RPMI8226 (cell line): ENCODE measurements at places on chromosomes 13 and 19.

GRCh38 chr19:412356-413355 lies 3.7 kb upstream of the C2CD4C start:
- no peak for DNase-seq

DNA sequence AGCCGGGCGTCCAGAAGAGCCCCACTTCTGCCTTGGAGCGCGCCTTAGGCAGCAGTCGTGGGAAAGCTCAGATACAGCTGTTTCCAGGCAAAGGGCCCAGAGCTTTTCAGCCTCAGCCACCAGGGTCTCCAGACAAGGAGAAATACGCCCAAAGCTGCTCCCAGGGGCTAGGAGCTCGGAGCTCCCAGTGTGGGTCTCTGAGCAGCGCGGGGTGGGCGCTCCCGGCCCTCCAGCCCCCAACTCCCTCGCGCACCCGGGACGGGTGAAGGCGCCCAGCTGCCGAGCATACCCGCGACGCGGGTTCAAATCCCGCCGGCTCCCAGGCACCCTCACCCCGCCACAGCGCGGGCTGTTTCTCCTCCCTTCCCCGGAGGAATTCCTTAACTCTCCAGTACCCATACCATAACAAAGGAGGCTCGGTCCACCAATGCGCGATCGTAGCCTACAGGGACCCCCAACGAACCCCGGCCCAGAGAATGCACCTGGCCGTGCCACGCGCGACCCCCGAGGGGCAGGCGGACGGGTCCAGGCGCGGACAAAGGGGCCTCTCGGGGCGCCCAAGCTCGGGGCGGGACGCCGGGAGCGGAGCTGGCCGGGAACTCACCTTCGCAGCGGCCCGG lies 507 bp downstream of the COL4A1 start:
- no peak for DNase-seq

DNA sequence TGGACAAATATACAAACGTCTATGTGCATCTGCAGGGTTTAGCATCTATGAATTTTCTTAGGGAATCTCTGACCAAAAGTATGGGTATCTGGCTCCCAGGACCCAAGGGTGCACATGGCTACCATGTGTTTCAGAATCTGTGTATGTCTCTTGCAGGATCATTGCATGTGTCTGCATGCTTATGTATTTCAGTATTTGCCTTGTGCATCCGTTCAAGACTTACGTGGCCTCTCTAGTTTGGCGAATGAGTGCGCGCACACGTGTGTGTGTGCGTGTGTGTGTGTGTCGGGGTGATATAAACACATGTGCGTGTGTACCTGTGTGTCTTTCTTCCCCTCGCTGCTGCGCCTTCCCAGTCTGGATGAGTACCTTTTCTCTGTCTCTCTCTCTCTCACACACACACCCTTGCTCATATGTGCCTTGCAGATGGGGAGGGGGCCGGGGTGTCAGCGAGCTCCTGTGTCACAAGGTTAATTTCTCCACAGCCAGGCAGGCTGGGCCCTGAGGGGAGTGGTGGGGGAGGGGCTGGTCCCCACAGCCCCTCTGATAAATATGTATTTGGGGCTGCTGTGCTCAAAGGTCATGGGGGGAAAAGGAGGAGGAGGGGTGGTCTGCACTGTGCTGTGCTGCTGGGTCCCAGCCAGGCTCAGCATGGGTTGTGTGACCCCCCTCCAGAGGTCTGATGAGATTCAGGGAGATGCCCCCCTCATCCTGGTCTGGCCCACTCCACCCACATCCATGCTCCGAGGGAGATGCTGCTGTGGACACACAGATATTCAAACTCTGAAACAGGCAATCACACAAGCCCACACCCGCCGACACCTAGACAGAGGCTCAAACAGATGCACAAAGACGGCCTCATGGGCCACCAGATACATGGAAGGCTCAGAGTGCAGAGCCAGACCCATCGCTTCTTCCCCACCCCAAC lies 37.5 kb upstream of the POU2F2 start:
- DNase-seq: no peak

GRCh38 chr13:46982856-46983582 lies 86.2 kb upstream of the HTR2A start:
- DNase-seq: peak; percentile 12

GRCh38 chr13:77946522-77946921 lies 27.9 kb upstream of the EDNRB start:
- DNase-seq: no peak

DNA sequence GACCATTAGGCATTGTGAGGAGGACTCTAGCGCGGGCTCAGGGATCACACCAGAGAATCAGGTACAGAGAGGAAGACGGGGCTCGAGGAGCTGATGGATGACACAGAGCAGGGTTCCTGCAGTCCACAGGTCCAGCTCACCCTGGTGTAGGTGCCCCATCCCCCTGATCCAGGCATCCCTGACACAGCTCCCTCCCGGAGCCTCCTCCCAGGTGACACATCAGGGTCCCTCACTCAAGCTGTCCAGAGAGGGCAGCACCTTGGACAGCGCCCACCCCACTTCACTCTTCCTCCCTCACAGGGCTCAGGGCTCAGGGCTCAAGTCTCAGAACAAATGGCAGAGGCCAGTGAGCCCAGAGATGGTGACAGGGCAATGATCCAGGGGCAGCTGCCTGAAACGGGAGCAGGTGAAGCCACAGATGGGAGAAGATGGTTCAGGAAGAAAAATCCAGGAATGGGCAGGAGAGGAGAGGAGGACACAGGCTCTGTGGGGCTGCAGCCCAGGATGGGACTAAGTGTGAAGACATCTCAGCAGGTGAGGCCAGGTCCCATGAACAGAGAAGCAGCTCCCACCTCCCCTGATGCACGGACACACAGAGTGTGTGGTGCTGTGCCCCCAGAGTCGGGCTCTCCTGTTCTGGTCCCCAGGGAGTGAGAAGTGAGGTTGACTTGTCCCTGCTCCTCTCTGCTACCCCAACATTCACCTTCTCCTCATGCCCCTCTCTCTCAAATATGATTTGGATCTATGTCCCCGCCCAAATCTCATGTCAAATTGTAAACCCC lies 2.8 kb upstream of the CEACAM5 start:
- DNase-seq: peak; percentile 39

GRCh38 chr13:46361276-46361934 lies 25.6 kb downstream of the RUBCNL start:
- no peak for DNase-seq

GRCh38 chr13:65943708-65944107 lies 1286.4 kb downstream of the PCDH9 start:
- DNase-seq: no peak

DNA sequence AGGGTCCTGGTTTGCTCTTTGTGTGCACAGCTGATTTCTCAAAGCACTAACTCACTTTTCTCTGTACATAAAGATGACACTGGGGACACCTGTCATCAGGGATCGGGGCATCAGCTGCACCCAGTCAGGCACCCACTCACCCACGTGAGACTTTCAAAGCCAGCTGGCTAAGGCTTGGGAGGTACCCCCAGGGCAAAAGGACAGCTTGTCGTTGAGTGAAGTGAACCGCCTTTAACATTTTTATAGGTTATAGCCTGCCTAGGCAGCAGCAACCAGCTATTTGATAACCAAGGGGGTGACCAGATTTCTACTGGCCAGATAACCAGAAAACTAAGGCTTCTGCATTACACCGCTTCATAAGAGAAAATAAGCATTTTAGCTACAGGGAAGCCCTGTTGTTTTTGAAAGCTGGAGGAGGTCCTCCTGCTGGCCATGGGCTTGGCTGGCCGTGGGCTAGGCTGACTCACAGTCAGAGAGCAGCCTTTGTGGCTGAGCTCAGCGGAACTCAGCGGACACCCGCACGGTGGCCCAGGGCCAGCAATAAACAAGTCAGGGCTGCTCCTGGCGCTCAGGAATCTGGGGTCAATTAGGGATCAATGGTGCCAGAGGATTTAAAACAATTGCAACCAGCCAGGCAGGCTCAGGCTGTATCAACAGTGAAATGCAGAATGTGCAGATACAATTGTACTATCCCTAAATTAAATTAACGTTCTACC lies 57.1 kb downstream of the ALOX5AP start:
- peak; percentile 15 for DNase-seq

GRCh38 chr19:17209126-17210036 lies 5.8 kb upstream of the USE1 start:
- no peak for DNase-seq

DNA sequence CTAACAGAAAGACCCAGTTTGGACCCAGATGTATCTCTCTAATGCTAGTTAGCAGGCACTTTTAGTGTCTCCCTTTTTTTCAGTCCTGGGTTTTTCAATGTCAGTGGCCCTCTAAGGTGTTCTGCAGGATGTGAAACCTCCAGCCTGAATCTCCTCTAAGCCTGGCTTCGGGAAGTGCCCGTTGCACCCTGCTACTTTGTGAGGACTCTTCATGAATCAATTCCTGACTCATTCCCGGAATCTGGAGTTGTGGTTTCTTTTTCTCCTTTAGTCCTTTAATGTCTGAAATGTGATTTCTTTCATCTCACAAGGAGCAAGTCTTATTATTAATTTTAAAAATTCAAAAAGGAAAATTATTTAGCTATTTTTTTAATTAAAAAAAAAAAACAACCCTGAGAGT lies 116.0 kb downstream of the ZNF536 start:
- no peak for DNase-seq

DNA sequence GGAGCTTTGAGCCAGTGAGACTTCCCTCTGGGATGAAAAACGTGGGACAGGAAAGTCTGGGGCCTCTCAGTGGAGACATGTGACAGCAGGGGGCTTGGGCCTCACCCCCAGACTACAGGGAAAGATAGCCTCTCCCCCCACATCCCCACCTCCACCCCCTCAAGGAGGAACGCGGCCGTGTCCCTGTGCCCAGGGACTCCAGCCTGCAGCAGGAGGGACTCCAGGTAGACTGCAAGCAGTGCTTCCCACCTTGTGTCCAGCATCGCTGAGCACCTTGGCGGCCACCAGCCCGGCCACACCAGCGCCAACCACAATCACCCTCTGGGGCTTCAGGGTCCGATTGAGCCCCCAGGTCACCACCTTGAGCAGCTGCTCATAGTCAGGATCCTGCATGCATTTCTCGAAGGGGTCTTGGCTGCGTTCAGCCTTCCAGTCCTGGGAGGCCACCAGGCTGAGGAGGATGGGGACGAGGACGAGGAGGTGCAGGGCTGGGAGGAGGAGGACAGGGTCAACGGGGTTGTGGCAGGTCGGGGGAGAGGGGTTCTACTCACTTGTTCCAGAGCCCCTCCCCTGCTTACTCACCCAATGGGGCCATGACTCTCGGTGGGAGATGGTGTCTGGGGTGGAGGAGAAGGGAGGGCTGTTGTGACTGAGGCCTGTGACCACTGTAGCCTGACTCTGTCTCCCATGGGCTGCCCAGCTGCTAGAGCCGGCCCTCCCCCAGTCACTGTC lies 955 bp downstream of the IL4I1 start:
- DNase-seq: no peak

GRCh38 chr19:18414504-18415177 lies 4.6 kb upstream of the SSBP4 start:
- DNase-seq: peak; percentile 76

GRCh38 chr19:13334801-13335481 lies 171.3 kb downstream of the CACNA1A start:
- DNase-seq: no peak

GRCh38 chr13:99390601-99391000 lies 83.4 kb upstream of the GPR183 start:
- no peak for DNase-seq

DNA sequence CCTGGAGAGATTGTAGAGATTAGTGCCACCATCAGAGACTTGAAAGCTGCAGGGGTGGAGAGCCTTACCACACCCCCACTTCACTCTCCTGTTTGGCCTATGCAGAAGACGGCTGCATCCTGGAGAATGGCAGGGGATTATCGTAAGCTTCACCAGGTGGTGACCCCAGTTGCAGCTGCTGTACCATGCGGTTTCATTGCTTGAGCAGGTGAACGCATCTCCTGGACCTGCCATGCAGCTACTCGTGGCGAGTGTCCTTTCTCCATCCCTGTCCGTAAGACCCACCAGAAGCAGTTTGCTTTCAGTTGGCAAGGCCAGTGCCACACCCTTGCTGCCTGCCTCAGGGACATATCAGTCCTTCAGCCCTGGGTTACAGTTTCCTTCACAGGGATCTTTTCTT lies 21.2 kb downstream of the PPP5C start:
- DNase-seq: no peak

GRCh38 chr13:77219401-77219800 lies 107.5 kb downstream of the MYCBP2 start:
- DNase-seq: no peak

DNA sequence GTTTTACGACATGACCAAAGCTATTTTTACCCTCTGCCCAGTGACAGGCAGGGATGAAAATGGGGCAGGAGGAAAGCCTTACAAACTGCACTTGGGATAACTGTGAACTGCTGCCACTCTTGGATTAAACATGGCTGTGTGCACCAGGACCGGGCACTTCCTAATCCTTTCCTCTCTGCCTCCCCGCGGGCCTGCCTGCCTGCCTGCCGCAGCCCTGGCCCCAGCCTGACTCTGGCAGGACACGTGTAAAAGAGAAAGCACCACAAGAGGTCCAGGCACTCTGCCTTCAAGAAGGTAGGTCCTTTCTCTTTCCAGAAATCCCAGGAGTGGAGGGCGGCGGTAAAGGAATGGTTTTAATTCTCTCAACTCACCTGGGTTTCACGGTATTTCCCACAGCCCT lies 4.8 kb downstream of the TSHZ3 start:
- DNase-seq: no peak

GRCh38 chr19:49916839-49917733 lies 11.9 kb upstream of the ATF5 start:
- DNase-seq: no peak

DNA sequence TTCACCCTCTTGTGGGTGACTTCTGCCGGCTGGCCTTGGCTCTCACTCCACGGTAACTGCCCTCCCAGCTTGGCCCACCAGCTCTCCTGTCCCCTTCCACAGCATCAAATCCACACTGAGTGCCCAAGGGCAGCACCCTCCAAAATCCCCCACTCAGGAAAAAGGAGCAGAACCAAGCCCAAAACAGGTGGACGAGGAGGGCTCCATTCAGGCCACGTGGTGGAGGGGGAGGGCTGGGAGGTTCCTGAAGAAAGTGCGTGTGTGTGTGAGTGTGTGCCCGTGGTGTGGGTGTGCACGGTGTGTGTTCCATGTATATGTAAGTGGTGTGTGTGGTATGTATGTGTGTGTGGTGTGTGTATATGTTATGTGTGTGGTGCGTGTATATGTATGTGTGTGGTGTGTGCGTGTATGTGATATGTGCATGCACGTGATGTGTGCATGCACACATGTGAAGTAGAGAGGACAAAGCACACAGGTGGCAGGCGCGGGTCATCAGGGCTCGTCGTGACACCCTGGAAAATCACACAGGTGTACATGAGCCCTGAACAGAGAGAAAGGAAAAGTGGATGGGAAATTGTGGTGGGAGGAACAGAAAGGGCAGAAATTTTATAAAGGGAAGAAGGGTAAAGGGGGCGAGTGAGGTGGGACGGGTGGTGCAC lies 76.9 kb downstream of the COL4A1 start:
- DNase-seq: no peak
